Activated CD8-positive, alpha-beta memory T cell treated with anti-CD3 and anti-CD28 coated beads for 4 hours (primary cell): ENCODE measurements at places on chromosomes 4 and X.

DNA sequence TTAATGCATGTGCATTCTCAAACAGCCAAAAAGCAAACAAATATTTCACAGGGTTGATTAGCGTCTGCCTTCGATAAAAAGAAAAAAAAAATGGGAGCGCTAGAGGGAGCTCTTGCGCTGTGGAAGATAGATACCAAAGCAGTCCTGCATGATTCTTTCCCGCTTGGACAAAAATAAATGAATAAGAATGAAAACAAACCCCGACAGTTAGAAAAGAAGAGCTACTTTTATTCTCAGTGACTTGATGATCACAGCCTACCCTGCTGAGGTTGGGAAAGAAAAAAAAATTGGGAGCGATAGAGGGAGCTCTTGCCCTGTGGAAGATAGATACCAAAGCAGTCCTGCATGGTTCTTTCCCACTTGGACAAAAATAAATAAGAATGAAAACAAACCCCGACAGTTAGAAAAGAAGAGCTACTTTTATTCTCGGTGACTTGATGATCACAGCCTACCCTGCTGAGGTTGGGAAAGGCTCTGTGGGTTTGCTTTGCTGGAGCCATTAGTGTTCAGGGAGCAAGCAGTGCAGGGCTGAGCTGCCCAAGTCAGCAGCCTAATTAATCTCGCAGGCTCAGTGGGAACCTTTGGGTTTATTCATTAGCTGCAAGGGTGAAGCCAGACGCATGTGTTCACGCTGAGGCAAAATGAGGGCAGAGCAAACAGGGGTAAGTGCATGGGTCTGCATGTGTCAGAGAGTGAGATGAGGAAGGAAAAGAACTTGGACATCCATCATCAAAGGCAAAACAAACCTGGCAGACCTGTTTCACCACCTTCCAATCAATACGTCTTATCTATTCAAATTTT, 249.3 kb upstream of the PRKX start:
- no peak for DNase-seq

- no peak for DNase-seq
These were observed 23.3 kb downstream of the HOPX start for GRCh38 chr4:56657818-56658217.

DNA sequence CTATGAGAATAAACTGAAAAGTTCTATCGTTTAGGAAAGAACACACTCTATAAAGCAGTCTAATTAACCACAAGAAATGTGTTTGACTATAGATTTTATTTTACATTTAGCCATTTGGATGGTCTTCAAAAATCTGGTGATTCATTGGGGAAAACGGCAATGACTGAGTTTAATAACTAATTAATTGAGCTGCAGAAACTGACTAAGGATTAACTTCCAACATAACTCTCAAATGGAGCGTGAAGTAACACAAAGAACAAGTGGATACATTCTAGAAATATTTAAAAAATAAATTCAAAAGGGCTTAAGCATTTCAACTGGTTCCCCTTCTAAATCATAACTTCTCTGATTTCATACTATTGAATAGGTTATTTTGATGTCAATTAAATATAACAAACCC, 1582.4 kb downstream of the PCDH18 start:
- DNase-seq: no peak

GRCh38 chr4:119189638-119190037, 22.9 kb upstream of the USP53 start:
- no peak for DNase-seq

GRCh38 chrX:124736553-124737270, 390.3 kb downstream of the SH2D1A start:
- DNase-seq: peak; percentile 2

DNA sequence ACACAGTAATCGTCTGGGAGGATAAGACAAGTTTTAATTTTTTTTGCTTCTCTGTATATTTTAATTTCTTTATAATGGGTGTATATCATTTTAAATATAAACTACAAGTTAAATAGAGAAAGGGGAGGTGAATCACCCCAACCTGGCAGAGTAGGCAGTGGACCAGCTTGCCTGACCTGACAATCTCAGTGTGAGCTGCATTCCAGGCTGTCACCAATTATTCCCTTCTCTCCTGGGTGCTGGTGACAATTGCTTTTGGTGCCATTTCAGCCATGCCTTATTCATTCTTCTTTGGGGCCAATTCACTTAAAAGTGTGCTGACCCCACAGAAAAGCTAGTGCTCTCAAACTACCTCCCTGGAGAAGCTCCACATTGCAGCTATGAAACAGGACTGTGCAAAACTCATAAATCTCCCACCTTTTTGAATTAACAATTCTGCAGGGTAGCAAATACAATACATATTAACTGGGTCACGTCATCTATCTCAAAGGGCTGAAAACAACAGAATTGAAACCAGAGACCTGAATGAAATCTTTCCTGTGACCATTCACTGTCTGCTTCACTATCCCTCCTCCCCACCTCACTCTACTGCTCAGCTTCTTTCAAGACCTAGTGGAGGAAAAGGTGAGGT, 359.0 kb downstream of the HS3ST1 start:
- no peak for DNase-seq

DNA sequence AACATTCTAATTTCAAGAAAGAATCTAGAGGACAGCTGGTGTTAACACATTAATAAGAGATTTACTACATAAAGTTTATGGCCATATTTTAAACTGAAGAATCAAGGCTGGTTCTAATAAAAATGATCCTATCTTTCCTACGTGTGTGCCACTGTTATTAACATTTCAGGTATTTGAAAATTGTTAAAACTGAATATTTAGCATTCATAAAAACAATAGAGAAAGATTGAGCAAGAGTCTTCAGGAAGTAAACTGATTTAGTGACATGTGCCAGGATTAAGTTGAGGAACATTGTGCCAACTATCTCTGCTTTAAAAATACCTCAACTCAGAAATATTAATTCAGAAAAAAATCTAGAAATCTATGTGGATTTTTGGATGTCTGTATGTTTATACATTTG, 810.1 kb downstream of the FAT4 start:
- DNase-seq: no peak

DNA sequence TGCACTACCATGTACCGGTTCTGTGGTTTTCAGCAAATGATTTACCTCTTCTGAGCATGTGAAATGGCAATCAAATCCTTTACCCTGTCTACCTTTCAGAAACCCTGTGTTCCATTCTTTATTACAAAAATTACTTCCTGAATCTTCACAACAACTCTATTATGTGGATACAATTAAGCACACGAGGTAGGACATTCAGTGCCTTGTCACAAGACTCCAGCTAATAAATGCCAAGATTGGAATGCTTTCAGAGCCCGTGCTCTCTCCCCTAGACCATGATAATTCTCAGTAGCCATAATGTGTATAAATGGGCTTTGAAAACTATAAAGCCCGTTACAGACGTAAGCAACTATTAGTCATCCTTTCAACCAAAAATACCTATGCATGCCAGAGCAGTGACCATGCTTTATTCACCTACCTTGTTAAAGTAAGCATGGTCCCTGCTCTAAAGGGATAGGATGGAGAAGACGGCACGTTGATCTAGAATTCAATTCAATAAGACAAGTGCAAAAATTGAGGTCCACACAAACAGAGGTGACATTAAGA, 2.4 kb downstream of the RXFP1 start:
- DNase-seq: no peak

DNA sequence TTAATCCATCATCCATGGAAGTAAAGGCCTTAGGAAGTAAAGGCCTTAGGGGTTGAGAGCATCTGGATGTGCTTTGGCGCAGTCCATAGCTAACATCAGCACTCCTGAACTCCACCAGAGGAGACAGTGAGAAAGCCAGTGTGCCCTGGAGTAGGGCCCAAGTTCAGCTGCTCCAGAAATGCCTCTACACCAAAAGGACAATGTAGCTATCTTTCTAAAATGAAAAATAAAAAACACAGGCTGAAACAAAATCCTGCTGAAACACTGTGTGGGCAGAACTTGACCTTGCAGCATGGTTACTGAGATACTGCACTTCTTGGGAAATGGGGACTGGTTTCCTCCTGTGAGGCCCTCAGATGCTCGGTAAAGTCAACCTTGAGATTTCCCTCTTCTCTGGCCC, 29.3 kb downstream of the SH3RF1 start:
- DNase-seq: no peak

- DNase-seq: no peak
These were observed 8.0 kb upstream of the TMSB15C start for GRCh38 chrX:104084063-104084462.

- no peak for DNase-seq
These were observed 73.3 kb upstream of the TLR2 start for GRCh38 chr4:153610623-153611376.

- DNase-seq: no peak
These were observed at the start of gene BEX1 for GRCh38 chrX:103063918-103064434. TSS of gene BEX1 (minus strand) at chrX:103064171. CDS start at chrX:103063274, 897 bp downstream.

GRCh38 chr4:8205241-8205707, 6.2 kb downstream of the SH3TC1 start:
- DNase-seq: no peak

DNA sequence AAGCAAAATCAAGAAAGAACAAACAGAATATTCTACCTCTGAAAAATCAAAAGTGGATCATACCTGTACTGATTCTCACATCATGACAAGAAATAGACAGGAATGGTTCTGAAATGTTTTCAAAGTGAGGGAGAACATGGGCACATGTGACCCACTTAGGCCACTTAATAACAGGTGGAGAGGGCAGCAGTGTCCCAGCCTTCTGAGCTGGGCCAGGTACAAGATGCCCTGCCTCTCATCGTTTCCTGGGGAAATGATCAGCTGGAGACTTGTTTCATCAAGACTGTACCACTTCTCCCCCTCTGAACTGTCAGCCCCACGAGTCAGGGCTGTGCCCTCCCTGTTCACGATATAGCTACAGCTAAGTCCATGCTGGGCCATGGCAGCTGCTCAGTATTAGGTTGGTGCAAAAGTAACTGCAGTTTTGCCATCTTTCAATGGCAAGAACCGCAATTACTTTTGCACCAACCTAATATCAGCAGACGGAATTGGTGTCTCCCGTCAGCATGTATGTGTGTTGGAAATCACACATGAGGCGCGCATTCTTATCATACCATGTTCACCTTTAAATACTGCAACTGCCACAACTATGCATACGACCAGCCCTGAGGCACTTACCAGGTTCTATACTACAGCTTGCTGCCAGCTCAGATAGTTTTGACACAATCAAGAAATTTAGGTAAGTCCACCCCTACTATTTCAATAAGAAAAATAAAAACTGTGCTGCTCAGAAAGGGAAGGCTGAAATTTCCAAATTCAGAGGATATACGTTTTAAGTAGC, 71.4 kb downstream of the GATB start:
- no peak for DNase-seq

DNA sequence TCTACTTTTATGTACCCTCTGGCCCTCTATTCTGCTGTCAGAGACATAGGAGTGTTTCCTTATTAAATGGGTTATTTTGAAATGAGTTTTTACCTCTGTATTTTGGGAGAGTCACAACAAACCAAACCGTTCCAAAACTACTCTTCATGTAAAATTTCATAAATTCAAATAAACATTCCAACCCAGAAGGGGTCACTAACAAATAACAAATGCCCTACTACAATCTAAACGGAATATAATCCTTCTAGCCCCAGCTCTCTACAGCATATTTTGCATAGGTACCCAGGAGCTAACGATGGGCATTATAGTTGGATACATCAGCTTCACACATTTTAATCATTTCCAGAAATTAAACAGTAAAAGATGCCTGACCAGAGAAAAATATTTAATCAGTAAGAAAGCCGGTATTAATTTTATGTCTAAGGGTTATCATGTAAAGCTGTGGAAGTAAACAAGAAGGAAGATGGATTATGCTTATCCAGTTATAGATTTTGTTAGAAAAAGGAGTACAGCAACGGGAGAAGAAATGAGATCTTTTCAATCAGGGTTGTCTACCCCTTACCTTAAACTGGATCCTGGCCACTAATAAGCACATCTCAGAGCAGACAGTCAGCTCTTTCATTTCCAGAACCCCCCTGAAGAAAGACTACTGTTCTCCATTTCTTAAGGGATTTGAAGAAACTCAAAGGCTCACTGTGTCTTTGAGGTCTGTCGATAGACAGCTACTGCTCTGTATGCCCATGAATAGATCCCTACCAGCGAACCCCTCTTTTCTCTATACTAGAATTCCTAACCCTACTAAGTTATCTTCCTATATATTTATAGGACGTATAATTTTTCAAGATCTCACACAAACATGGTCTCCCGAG, 1.2 kb downstream of the UGDH start:
- no peak for DNase-seq

DNA sequence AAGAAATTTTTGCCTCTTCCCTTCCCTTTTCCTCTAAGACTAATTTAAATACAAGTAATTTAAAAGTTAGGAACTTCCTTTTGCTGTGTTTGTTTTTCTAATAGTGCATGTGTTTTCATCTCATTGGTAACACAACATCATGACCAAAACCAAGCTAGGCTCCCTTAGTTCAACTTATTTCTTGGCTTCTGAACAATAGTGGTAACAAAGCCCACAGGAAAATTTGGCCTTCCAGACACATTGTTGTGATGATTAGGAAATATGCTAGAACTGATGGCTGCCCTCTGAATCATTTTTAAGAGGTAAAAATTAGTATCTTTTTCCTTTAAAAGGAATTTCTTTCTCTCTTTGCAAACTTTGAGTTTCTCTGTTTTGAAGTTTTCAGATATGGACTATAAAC, 25.5 kb upstream of the TEC start:
- DNase-seq: no peak

DNA sequence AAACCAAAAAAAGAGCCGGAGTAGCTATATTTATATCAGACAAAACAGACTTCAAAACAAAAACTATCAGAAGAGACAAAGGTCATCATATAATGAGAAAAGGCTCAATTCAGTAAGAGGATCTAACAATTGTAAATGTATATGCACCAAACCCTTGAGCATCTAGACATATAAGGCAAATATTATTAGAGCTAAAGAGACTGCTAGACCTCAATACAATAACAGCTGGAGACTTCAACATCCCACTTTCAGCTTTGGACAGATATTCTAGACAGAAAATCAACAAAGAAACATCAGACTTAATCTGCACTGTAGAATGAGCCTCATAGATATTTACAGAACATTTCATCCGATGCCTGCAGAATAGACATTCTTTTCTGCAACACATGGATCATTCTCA, 4.8 kb upstream of the PROM1 start:
- DNase-seq: no peak

GRCh38 chr4:38145741-38146140, 185.5 kb downstream of the PTTG2 start:
- DNase-seq: no peak

DNA sequence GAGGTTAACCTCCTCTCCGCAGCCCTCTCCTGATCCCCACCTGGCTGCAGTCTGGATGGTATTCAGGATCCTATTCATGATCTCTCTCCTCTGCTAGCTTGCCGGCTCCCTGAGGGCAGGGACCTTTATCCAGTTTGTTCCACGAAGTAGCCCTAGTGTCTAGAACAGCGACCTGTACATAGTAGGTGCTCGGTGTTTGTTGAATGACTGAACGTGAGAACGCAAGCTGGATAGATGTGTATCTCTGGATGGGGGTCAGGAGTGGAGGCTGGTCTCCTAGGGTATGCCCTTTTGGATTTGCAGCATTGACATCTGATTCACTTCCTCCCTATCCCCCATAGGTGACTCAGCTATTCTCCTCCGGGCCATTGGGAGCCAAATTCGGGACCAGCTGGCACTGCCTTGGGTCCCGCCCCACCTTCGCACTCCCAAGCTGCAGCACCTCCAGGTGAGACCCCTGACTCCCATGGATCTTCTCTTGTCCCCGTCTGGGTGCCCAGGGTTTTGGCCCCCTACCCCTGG, 7.3 kb downstream of the CCDC22 start:
- no peak for DNase-seq

GRCh38 chr4:55297346-55297745, 48.7 kb upstream of the SRD5A3 start:
- no peak for DNase-seq
